ENCODE measurements at places on chromosomes 6 and 20. TPM values are rescaled to one million over a fixed set of nuclear protein-coding genes. Genes with fewer than 3 reads are reported as not detected.
A peak's percentile ranks its signal among the peaks of the same experiment; 100 is the strongest.

The HLA-DQB1 gene
- 12.2 TPM for total RNA-seq

The PTGIS gene
- total RNA-seq, result 22.5 TPM

The TNF gene
- not detected for total RNA-seq

The AGER gene
- total RNA-seq, result 5.9 TPM

The FKBP1C gene
- not detected for total RNA-seq

The GJA10 gene
- total RNA-seq, result not detected

GRCh38 chr6:30691208-30691847 is 544 bp upstream of the NRM start:
- DNase-seq, result no peak
- peak overlapping the region; percentile 79 for H3K27ac ChIP-seq
- H3K27me3 ChIP-seq, result no peaks in the 10 kb centered on the region
- H3K36me3 ChIP-seq, result no peaks in the 10 kb centered on the region

DNA sequence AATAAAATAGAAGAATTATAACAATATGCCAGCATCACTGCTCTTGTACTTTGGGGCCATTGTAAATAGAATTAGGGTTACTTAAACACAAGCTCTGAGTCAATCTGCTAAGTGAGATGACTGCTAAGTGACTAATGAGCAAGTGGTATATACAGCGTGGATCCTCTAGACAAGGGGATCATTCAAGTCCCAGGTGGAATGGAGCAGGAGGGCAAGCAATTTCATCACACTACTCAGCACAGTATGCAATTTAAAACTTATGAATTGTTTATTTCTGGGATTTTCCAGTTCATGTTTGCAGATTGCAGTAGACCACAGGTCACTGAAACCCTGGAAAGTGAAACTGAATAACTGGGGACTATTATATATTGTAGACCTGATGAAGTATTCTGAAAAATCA is 235.3 kb downstream of the BTBD3 start:
- no peak for DNase-seq
- H3K4me3 ChIP-seq, result no peak overlapping the region
- H3K27me3 ChIP-seq, result no peaks in the 10 kb centered on the region
- no peak overlapping the region for H3K27ac ChIP-seq

DNA sequence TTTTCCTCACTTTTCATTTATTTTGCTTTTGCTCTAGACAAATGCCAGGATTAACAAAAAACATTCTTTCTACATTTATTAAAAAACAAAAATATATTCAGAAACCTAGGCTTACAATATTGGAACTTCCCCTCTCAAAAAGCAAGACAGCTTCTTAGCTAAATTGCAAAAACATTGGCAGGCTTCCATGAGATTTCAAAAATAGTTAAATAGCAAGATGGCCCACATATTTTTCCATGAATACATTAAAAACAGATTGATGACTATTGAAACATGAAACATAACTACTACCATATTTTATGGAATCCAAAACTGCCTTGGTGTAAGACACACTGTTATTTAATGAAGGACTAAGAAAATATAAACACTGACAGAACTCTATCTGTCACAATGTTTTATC is 92.0 kb downstream of the LY86 start:
- peaks cover 6% of the 10 kb centered on the region for H3K4me1 ChIP-seq
- no peaks in the 10 kb centered on the region for H3K27me3 ChIP-seq

GRCh38 chr6:16723826-16724225 is 37.4 kb downstream of the ATXN1 start:
- H3K27me3 ChIP-seq, result no peaks in the 10 kb centered on the region
- H3K4me3 ChIP-seq, result no peak overlapping the region
- DNase-seq, result peak; percentile 78
- H3K4me1 ChIP-seq, result peaks cover 53% of the 10 kb centered on the region
- peak overlapping the region; percentile 86 for H3K27ac ChIP-seq
- no peaks in the 10 kb centered on the region for H3K36me3 ChIP-seq

GRCh38 chr20:52405417-52405816 is 213.8 kb upstream of the ZFP64 start:
- H3K4me3 ChIP-seq, result no peak overlapping the region
- H3K36me3 ChIP-seq, result no peaks in the 10 kb centered on the region
- no peaks in the 10 kb centered on the region for H3K27me3 ChIP-seq
- DNase-seq, result no peak
- no peaks in the 10 kb centered on the region for H3K4me1 ChIP-seq

GRCh38 chr20:41142245-41142644 is 4.9 kb downstream of the PLCG1 start:
- H3K4me1 ChIP-seq, result peaks cover 31% of the 10 kb centered on the region
- H3K36me3 ChIP-seq, result no peaks in the 10 kb centered on the region
- H3K4me3 ChIP-seq, result no peak overlapping the region
- H3K27ac ChIP-seq, result no peak overlapping the region

GRCh38 chr20:4026093-4026601 is 10.8 kb upstream of the RNF24 start:
- H3K36me3 ChIP-seq, result no peaks in the 10 kb centered on the region
- peak overlapping the region; percentile 68 for H3K27ac ChIP-seq
- peak; percentile 53 for DNase-seq
- H3K4me3 ChIP-seq, result no peak overlapping the region

GRCh38 chr6:37061157-37061804 is 55.8 kb downstream of the FGD2 start:
- H3K36me3 ChIP-seq, result no peaks in the 10 kb centered on the region
- DNase-seq, result no peak

DNA sequence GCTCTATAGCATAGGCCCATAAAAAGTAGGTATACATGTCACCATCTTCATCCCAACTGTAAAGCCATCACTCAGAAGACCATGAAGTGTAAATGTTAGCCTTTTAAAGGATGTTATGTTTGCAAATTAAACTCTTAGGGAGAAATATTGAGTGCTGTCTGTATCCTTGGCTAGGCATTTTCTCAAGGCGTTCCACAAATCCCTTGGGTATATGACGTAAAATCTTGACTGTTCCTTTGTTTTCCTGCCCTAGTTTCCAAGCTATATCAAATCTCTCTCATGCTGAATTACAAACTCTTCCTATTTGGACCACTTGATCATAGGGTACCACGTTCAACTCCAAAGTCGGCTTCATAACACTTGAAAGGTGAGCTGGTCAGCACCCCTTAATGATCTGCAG is 486.2 kb downstream of the HDGFL1 start:
- H3K27me3 ChIP-seq, result no peaks in the 10 kb centered on the region
- H3K27ac ChIP-seq, result no peak overlapping the region
- H3K4me1 ChIP-seq, result no peaks in the 10 kb centered on the region
- no peaks in the 10 kb centered on the region for H3K36me3 ChIP-seq

GRCh38 chr20:49712646-49712995 is 1.1 kb downstream of the B4GALT5 start:
- no peaks in the 10 kb centered on the region for H3K27me3 ChIP-seq
- peak overlapping the region; percentile 96 for H3K27ac ChIP-seq
- H3K36me3 ChIP-seq, result no peaks in the 10 kb centered on the region

- H3K36me3 ChIP-seq, result no peaks in the 10 kb centered on the region
- H3K27ac ChIP-seq, result peak within 1 kb of the TSS; percentile 96
- no peaks in the 10 kb centered on the region for H3K27me3 ChIP-seq
- H3K4me1 ChIP-seq, result peaks cover 17% of the 10 kb centered on the region
These were observed at the start of gene SNX9 for GRCh38 chr6:157823001-157823527. Gene SNX9 (plus strand): TSS chr6:157823246. CDS start chr6:157823435, 189 bp downstream.

GRCh38 chr20:54639941-54640340 is 164.5 kb downstream of the DOK5 start:
- H3K27me3 ChIP-seq, result no peaks in the 10 kb centered on the region
- no peaks in the 10 kb centered on the region for H3K4me1 ChIP-seq
- no peak overlapping the region for H3K27ac ChIP-seq
- DNase-seq, result no peak
- no peaks in the 10 kb centered on the region for H3K36me3 ChIP-seq

GRCh38 chr6:64580346-64580745 is 944.7 kb downstream of the PHF3 start:
- no peaks in the 10 kb centered on the region for H3K4me1 ChIP-seq
- peak; percentile 25 for DNase-seq
- H3K4me3 ChIP-seq, result no peak overlapping the region
- no peaks in the 10 kb centered on the region for H3K27me3 ChIP-seq
- no peaks in the 10 kb centered on the region for H3K36me3 ChIP-seq
- no peak overlapping the region for H3K27ac ChIP-seq

GRCh38 chr20:58894652-58895447 is 42.3 kb downstream of the GNAS start:
- no peaks in the 10 kb centered on the region for H3K36me3 ChIP-seq
- H3K4me1 ChIP-seq, result peaks cover 49% of the 10 kb centered on the region
- H3K27me3 ChIP-seq, result no peaks in the 10 kb centered on the region
- no peak for DNase-seq
- H3K4me3 ChIP-seq, result peak overlapping the region; percentile 97
- H3K27ac ChIP-seq, result peak overlapping the region; percentile 100

GRCh38 chr6:42257063-42257462 is 39.4 kb upstream of the MRPS10 start:
- H3K4me3 ChIP-seq, result no peak overlapping the region
- H3K36me3 ChIP-seq, result no peaks in the 10 kb centered on the region
- no peak for DNase-seq
- H3K4me1 ChIP-seq, result peaks cover 23% of the 10 kb centered on the region
- no peaks in the 10 kb centered on the region for H3K27me3 ChIP-seq
